Substantia nigra (tissue), 51 donors: ENCODE measurements at places on chromosomes 11 and 22.

DNA sequence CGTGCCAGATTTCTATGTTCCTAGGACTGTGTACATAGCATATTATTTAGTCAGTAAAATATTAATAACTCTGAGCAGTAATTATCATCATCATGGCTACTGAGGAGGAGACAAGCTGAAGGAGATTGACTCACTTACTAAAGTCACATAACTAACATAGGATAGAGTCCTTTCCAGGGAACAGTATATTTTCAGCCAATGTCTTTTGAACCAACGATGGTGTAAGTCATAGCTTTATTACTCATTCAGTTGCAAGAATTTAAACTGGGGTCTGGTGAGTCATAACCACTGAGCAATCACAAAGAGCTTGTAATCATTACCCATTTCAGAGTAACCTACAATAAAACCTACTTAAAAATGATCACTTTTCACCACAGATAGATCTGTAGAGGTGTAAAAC, 1564.8 kb upstream of the TENM4 start:
- DNase-seq = no peak

DNA sequence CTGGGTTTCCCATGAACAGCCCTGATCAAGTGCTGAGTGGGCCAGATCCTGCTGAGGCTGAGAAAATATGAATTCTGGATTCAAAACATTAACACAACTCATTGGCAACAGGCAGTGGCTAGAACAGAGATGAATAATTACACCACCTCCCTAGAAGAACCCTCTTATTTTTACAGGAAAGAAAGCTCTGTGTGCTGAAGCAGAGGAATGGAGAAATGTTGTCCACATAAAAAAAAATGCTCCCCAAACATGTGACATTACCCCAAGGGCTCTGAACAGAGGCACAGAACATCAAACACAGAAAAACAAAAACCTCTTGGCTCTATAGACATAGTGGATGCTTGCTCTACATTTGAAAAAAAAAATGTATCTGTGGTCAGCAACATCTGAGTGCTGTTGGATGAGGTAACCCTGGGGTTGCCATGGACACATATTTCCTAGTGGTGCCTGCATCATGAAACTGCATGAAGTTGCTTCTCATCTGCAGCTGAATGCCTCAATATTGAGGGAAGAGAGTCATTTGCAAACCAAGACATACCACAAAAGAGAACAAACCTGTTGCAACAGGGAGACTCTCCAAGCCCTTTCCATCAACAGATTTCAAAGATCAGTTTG, 98.8 kb downstream of the SNX19 start:
- no peak for DNase-seq

GRCh38 chr11:133078012-133078411, 454.3 kb downstream of the OPCML start:
- no peak for DNase-seq

- DNase-seq = no peak
Observed at GRCh38 chr11:117874253-117874909, 2.1 kb downstream of the FXYD6 start.

DNA sequence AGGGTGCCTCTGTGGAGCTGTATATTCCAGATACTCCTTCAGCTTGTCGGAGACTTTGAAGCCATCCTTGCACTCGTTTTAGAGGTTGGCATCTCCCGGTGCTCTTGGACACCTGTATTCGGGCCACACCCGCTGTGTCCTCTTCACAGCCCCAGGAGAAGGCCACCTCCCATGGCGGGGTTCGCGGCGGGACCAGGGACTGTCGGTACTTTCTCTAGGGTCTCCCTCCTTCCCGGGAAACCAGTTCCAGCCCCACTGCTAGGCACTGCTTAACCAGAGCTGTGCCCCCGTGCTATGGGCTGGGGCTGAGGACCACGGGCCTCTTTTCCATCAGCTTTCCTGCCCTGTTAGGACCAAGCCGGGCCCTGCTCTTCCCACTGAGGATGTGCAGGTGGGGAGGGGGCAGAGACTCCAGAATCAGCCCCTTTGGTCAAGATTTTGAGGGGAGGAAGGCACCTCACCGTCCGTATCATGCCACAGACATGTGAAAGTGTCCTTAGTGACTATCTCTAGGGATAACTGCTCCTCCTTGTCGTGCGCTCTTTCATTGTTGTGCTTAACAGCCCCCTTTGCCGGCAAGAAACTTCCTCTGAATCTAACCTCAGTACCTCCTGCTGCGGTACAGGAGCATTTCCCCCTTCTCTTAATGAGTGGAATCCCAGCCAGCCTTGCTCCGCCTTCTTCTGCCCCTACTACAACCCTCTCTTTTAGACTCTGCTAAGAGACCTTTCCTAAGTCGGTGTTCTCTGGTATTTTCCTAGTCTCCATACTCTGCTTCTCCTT, 1.2 kb upstream of the B3GAT1 start:
- DNase-seq = no peak

DNA sequence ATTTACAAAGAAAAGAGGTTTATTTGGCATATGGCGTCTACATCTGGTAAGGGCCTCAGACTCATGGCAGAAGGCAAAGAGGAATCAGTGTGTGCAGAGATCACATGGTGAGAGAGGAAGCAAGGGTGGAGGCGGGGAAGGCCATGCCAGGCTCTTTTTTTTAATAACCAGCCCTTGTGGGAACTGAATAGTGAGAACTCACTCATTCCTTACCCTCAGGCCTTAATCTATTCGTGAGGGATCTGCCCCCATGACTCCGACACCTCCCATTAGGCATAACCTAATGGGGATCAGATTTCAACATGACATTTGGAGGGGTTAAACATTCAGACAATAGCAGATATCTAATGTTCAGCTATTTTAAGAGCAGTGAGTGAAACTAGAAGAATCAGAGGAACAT, 55.7 kb downstream of the ATM start:
- DNase-seq = no peak
